ENCODE measurements at places on chromosomes 3 and 15. TPM values are rescaled to one million over a fixed set of nuclear protein-coding genes. Genes with fewer than 3 reads are reported as not detected.

LIPH gene
- total RNA-seq = not detected

NPAP1 gene
- total RNA-seq = not detected

RARRES1 gene
- not detected for total RNA-seq

BFSP2 gene
- not detected for total RNA-seq

CDHR4 gene
- total RNA-seq = not detected

SI gene
- not detected for total RNA-seq

ABI3BP gene
- not detected for total RNA-seq

CCDC39 gene
- not detected for total RNA-seq

BCHE gene
- not detected for total RNA-seq

FETUB gene
- total RNA-seq = not detected

PIERCE2 gene
- total RNA-seq = not detected

SLC9C1 gene
- not detected for total RNA-seq

BOC gene
- total RNA-seq = 1.9 TPM

DNA sequence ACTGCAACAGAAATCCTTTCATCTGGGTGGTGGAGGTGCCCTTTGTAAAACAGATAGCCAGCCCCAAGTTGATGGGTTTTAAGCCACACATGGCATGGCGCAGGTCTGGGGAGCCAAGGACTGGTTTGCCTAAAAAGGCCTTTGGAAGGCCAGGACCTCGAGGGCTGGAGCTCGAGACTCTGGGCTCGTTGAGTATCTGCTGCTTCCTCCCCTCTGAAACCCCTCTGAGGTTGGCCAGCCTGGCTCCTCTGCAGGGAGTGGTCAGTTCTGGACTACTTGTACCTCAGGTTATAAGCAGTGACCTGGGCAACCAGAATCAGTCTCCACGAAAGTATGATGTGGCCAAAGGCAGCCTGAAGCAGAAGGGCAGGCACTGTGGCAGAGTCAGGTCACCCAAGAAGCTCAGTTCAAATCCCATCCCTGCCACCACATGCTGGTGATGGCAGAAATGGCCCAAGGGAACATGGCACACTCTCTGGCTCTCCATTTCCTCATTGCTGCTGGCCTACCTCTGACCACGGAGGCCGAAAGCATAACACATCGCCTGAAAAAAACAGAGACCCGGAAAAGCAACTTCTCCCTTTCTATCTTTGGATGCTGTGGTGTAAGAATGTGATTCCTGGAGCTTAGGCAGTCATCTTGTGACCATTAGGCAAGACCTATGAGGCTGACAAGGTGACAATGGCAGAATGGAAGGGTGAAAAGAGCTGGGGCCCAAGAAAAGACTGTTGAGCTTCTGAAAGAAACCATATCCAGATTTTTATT, 51.2 kb downstream of the WNT7A start:
- H3K27ac ChIP-seq = no peak overlapping the region
- no peaks in the 10 kb centered on the region for H3K4me1 ChIP-seq
- H3K4me3 ChIP-seq = no peak overlapping the region
- no peaks in the 10 kb centered on the region for H3K36me3 ChIP-seq
- no peaks in the 10 kb centered on the region for H3K27me3 ChIP-seq
- no peak for DNase-seq

GRCh38 chr15:34739346-34739745, 15.5 kb downstream of the GJD2 start:
- H3K27me3 ChIP-seq = peaks cover 17% of the 10 kb centered on the region
- no peak overlapping the region for H3K4me3 ChIP-seq
- H3K36me3 ChIP-seq = no peaks in the 10 kb centered on the region
- no peak for DNase-seq

GRCh38 chr3:16365491-16366128, 100.6 kb downstream of the OXNAD1 start:
- H3K27ac ChIP-seq = peak overlapping the region; percentile 26
- H3K27me3 ChIP-seq = no peaks in the 10 kb centered on the region
- peaks cover 73% of the 10 kb centered on the region for H3K36me3 ChIP-seq
- H3K4me3 ChIP-seq = no peak overlapping the region
- no peak for DNase-seq

- no peaks in the 10 kb centered on the region for H3K27me3 ChIP-seq
- no peak overlapping the region for H3K4me3 ChIP-seq
- H3K4me1 ChIP-seq = peaks cover 2% of the 10 kb centered on the region
Measured at GRCh38 chr15:53591041-53591440, 168.4 kb downstream of the WDR72 start.

DNA sequence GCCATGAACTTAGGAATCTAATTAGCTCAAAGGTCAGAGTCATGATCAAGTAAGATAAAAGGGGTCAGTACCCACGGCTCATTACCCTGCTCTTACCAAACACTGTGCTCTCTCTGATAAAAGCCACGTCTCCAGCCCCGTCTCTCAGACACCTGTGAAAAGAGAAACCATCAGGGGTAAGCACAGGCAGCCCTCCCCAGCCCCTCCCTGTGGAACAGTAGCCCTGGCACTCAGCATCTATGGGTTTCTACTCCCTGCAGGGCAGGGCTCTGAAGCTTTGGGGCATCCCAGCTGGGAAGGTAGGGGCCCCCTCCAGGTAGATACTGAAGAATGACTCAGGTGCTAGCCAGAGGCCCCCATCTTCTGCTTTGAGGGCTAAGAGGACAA, 10.5 kb downstream of the LTF start:
- peaks cover 2% of the 10 kb centered on the region for H3K4me1 ChIP-seq
- no peak overlapping the region for H3K4me3 ChIP-seq
- H3K27ac ChIP-seq = no peak overlapping the region
- H3K36me3 ChIP-seq = no peaks in the 10 kb centered on the region

DNA sequence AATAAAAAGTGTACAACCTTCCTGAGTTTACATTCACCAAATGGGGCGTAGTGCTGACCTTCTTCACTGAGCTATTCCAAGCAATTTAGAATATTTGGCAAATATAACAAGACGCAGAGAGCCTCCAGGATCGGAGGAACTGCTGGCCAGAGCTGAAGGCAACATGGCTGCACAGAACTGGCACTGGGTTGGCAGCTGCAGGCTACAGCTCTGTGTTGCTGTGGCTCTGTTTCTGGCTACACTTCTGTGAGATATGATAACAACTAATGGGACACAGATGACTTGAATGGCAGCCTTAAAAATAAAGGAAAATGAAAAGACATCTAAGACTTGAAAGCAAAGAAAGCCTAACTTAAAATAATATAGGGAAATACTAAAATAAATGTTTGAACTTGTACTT, 10.8 kb upstream of the SLC6A20 start:
- H3K36me3 ChIP-seq = no peaks in the 10 kb centered on the region
- no peak overlapping the region for H3K4me3 ChIP-seq
- no peak overlapping the region for H3K27ac ChIP-seq
- no peak for DNase-seq
- H3K27me3 ChIP-seq = peaks cover 54% of the 10 kb centered on the region
- no peaks in the 10 kb centered on the region for H3K4me1 ChIP-seq

GRCh38 chr3:97720417-97720816, 44.1 kb upstream of the ARL6 start:
- peaks cover 20% of the 10 kb centered on the region for H3K27me3 ChIP-seq
- H3K27ac ChIP-seq = no peak overlapping the region
- no peak for DNase-seq
- no peaks in the 10 kb centered on the region for H3K4me1 ChIP-seq
- no peak overlapping the region for H3K4me3 ChIP-seq
- no peaks in the 10 kb centered on the region for H3K36me3 ChIP-seq

DNA sequence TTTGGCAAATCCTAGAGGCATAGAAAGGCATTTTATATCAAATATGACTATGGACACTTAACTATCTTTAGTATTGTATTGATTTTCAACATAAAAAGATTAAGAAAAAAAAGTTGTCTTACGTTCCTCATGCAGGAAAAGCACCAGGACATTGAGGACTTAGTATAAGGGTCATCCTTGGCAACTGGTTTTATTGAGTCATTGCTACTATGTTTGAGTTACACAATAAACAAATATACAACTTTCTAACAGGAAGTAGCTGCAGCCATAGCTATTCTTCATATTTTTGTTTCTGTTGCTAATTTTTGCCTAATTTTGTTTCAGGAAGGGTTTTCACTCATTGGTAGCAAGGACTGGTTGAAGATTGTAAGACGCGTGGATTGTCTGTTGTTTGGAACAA, 93.0 kb downstream of the NPTN start:
- H3K27ac ChIP-seq = no peak overlapping the region
- H3K4me3 ChIP-seq = no peak overlapping the region
- DNase-seq = no peak
- peaks cover 9% of the 10 kb centered on the region for H3K27me3 ChIP-seq
- no peaks in the 10 kb centered on the region for H3K36me3 ChIP-seq

DNA sequence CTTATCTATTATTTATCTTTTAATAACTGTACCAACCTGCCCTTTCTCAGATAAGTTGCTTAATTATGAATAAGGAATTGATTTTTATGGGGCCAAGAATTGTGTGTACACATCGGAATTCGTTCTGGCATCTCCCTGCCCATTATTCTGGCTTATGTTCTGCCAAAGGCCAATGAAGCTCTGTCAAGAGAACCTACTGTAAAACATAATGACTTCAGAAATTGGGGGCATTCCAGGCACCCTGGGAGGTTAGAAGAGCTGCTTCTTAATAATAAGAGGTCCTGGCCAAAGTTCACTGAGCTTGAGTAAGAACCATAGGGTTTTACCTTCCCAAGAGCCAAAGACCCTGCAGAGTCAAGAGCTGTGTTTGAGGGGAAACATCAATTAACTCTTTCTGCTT, 261.7 kb downstream of the SLC9A9 start:
- DNase-seq = no peak
- peaks cover 14% of the 10 kb centered on the region for H3K4me1 ChIP-seq
- peaks cover 3% of the 10 kb centered on the region for H3K36me3 ChIP-seq
- no peak overlapping the region for H3K27ac ChIP-seq
- H3K27me3 ChIP-seq = no peaks in the 10 kb centered on the region

DNA sequence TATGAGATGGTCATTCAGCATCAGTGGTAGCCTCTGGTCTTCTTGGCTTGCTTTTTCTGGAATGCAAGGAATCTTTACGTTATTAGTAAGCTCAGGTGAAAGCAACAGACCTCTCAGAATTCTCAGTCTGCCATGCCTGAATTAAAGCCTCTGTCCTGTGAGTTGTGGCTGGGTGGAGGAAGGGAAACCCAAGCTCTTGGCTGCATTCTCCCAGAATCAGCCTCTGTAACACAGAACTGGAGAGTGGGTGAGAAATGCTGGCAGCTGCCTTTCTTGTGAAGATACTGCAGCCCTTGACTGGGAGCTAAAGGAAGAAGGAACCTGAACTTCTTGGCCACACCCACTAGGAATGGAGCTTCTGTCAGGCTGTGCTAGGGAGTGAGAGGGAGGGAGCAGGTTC, 505.8 kb downstream of the EPHA3 start:
- no peaks in the 10 kb centered on the region for H3K27me3 ChIP-seq
- no peaks in the 10 kb centered on the region for H3K36me3 ChIP-seq
- no peak overlapping the region for H3K4me3 ChIP-seq
